GM12878 (cell line): ENCODE measurements at places on chromosomes 4 and X.

- H3K4me3 ChIP-seq = no peak overlapping the region
- no peak overlapping the region for H3K27ac ChIP-seq
- H3K4me1 ChIP-seq = no peaks in the 10 kb centered on the region
Observed at GRCh38 chr4:181569553-181569952, 673.6 kb upstream of the TENM3 start.

DNA sequence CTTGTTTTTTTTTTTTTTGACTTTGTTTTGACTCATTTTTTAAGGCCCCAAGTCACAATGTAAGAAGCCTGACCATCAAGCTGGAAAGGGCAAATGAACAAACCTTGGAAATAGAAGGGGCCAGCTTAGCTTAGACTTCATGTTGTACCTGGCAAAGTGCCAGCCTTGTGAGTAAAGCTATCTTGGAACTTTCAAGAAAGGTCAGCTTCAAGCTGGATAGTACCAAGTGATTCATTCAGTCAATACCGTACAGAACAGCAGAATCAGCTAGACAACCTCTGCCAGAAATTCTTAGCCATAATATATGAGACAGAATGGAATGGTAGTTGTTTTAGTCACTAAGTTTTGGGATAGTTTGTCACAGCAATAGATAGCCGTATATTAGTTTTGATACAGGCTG lies 1492.2 kb upstream of the TENM3 start:
- H3K4me3 ChIP-seq = no peak overlapping the region
- H3K36me3 ChIP-seq = no peaks in the 10 kb centered on the region
- no peak for DNase-seq
- no peak overlapping the region for H3K27ac ChIP-seq

DNA sequence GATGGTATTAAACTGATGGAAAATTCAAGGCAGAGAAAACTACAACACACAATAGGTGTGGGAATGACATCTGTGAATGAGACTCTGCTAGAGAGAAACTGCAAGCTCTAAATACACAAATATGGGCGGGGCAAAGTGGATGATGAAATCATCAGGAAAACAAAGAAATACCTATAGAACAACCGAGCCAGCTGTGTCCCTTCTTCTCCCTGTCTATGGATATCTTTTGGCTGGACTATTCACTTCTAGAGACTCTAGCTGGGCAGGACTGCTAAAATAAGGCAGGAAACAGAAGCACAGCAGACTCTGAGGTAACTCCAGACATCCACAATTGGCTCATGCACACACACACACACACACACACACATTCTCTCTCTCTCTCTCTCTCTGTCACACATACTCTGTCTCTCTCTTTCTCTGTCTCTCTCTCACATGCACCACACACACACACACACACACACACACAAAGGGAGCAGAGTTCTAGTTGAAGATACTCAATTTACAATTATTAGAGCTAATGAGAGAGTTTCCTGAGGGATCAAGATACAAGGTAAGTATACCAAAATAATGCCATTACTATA lies 27.2 kb upstream of the EDNRA start:
- H3K36me3 ChIP-seq = no peaks in the 10 kb centered on the region
- no peak for DNase-seq
- no peaks in the 10 kb centered on the region for H3K4me1 ChIP-seq
- no peak overlapping the region for H3K27ac ChIP-seq
- no peak overlapping the region for H3K4me3 ChIP-seq

- peaks cover 29% of the 10 kb centered on the region for H3K4me1 ChIP-seq
- no peaks in the 10 kb centered on the region for H3K36me3 ChIP-seq
- H3K27ac ChIP-seq = peak overlapping the region; percentile 35; the same call in 1 of the 2 replicates
Observed at GRCh38 chr4:108118505-108118904, 50.2 kb downstream of the LEF1 start.

- no peaks in the 10 kb centered on the region for H3K4me1 ChIP-seq
- no peaks in the 10 kb centered on the region for H3K27me3 ChIP-seq
- no peaks in the 10 kb centered on the region for H3K36me3 ChIP-seq
- H3K4me3 ChIP-seq = no peak overlapping the region
- DNase-seq = no peak
Observed at GRCh38 chrX:136210243-136210642, 41.0 kb downstream of the MAP7D3 start.

GRCh38 chr4:102027961-102028360 lies 237.4 kb downstream of the BANK1 start:
- H3K4me1 ChIP-seq = no peaks in the 10 kb centered on the region
- H3K36me3 ChIP-seq = no peaks in the 10 kb centered on the region
- no peak overlapping the region for H3K4me3 ChIP-seq

- no peak overlapping the region for H3K27ac ChIP-seq
- no peaks in the 10 kb centered on the region for H3K4me1 ChIP-seq
- H3K27me3 ChIP-seq = no peaks in the 10 kb centered on the region
Observed at GRCh38 chrX:31280580-31280979, 208.7 kb upstream of the FTHL17 start.

- no peaks in the 10 kb centered on the region for H3K27me3 ChIP-seq
- H3K36me3 ChIP-seq = no peaks in the 10 kb centered on the region
- DNase-seq = no peak
- H3K4me1 ChIP-seq = peaks cover 8% of the 10 kb centered on the region
- no peak overlapping the region for H3K27ac ChIP-seq
- no peak overlapping the region for H3K4me3 ChIP-seq
Observed at GRCh38 chrX:123756320-123756719, 23.5 kb upstream of the THOC2 start.

DNA sequence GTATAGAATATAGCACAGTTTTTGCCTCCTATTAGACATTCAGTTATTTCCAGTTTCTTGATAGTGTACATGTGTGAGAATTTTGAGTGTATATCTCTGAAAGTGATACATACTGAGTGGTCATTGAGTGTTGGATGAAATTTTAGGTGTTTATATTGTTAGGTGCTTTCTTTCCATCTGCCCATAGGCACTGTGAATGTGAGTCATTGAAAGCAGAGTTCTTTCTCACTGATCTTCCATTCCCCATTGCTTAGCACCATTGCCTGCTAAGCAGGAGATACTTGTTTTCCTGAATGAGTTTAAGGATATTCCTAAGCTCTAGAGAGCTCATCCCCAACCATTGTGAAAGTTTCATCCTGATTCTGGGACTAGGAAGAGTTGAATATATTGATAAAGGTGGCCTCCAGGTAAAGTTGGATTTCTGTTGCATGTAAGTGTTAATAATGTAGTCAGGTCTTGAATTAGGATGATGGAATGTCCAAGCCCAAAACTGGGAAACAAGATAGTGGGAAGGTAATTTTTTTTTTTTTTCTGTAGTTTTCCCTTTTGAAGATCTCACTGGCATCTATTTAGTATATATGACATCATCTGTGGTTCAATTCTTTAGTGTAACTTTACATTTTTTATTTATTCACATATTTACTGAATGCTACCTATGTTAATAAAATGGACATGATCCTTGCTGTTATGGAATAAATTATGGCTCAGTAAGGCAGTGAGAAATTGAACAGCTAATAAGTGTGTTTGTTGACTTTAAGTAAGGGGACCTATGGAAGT lies 22.1 kb downstream of the UBE2K start:
- H3K36me3 ChIP-seq = peaks cover 4% of the 10 kb centered on the region; the same call in 1 of the 2 replicates
- H3K27me3 ChIP-seq = no peaks in the 10 kb centered on the region
- H3K4me3 ChIP-seq = no peak overlapping the region
- no peak for DNase-seq
- H3K27ac ChIP-seq = peak overlapping the region; percentile 42

GRCh38 chr4:183256756-183257385 lies 63.2 kb downstream of the CLDN22 start:
- no peaks in the 10 kb centered on the region for H3K36me3 ChIP-seq
- H3K4me1 ChIP-seq = no peaks in the 10 kb centered on the region
- no peak overlapping the region for H3K27ac ChIP-seq

- DNase-seq = no peak
- no peaks in the 10 kb centered on the region for H3K4me1 ChIP-seq
- H3K27ac ChIP-seq = no peak overlapping the region
- no peak overlapping the region for H3K4me3 ChIP-seq
- H3K36me3 ChIP-seq = no peaks in the 10 kb centered on the region
Observed at GRCh38 chrX:34559325-34559724, 97.8 kb downstream of the TMEM47 start.

DNA sequence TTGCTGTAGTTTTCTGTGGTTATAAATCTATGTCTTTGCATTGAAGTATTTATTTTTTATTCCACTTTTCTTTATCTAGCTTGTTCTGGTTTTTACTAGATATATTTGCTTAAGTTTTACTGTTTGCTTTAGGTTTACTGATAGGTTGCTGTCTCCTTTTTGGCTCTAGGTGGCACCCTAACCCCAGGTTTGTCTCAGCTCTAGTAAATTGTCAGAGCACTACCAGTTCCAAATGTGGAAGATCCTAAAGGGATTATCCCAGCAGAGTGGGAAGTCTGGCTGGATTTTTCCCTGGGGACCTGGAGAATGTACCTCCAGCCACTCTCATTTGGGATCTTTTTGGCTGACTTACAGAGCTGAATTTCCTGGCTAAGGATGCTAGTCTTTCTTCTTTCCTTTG lies 106.1 kb downstream of the PBDC1 start:
- H3K36me3 ChIP-seq = no peaks in the 10 kb centered on the region
- H3K4me1 ChIP-seq = no peaks in the 10 kb centered on the region
- no peak overlapping the region for H3K4me3 ChIP-seq
- H3K27ac ChIP-seq = no peak overlapping the region

- H3K27me3 ChIP-seq = no peaks in the 10 kb centered on the region
- no peak overlapping the region for H3K4me3 ChIP-seq
Observed at GRCh38 chr4:104726002-104726401, 231.3 kb upstream of the CXXC4 start.

DNA sequence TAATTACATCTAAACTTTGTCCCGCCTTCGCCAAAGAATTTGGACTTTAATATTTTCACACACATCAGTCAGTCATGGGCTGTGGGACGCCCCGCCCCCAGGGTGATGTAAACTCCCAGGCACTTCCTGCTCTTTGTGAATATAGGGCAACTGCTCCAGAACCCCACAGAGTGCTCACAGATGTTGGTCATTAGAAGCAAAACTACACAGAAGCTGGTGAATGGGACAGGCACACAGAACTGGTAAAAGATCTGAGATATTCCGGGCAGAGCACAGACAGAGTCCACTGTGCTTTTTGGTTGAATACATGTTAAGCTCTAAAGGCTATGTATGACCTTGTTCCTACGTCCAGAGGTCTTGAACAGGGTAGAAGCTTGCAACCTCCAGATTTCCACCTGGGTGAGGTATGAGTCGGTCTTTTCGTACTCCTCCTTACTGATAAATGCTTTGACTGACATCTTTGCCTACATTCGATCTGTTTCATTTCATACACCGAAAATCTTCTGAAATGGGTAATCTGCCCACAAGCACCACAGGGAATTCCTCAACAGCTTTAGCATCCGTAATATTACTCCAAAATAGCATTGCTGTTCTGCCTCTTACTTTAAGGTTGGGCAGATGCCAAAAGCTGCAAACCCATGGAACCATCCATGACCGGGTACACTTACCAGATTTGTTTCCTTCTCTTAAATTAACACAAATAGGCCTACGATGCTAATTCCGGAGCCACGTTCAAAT lies 144.6 kb downstream of the AMELX start:
- no peaks in the 10 kb centered on the region for H3K4me1 ChIP-seq
- H3K36me3 ChIP-seq = no peaks in the 10 kb centered on the region
- no peak overlapping the region for H3K27ac ChIP-seq
- DNase-seq = no peak

DNA sequence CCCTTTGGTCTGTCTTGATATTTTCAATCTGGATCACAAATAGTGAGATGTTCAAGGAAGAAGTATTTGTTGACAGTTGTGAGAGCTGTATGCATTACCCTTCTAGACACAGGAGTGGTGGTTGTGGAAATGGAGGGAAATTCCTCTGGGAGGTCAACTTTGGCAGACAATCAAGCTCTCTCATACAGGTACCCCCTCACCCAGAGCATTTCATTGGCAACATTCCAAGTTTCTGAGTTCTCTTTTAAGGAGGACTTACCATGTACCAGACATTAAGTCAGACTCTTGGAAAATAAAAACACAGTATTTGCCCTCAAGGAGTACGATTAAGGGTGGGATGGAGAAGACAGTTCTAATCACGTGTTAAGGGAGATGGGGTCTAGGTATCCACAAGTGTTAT lies 45.3 kb downstream of the KLHL15 start:
- H3K4me1 ChIP-seq = no peaks in the 10 kb centered on the region
- H3K36me3 ChIP-seq = no peaks in the 10 kb centered on the region
- no peak overlapping the region for H3K27ac ChIP-seq
- H3K27me3 ChIP-seq = no peaks in the 10 kb centered on the region

DNA sequence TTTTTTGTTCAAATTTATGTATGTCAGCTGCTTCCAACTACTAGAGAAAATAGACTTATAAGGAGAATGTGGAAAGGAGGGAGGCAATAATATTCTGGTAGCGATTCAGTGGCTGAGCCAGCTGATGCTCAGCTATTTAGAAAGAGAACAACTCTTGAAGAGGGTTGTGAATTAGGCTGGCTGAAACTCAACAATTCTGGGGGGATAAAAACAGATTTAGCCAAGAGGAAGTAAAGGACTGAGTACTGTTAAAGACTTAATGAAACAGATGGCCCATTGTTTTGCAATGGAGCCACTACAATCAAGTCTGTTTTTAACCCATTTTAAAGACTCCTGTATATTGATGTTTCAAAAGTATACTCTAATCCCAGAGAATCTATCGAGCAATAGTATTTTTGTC lies 1058.9 kb downstream of the C4orf33 start:
- no peaks in the 10 kb centered on the region for H3K4me1 ChIP-seq
- H3K27me3 ChIP-seq = no peaks in the 10 kb centered on the region
- no peak for DNase-seq
- H3K4me3 ChIP-seq = no peak overlapping the region
- no peak overlapping the region for H3K27ac ChIP-seq

GRCh38 chr4:78424461-78424860 lies 127.1 kb upstream of the ANXA3 start:
- H3K4me3 ChIP-seq = no peak overlapping the region
- H3K27ac ChIP-seq = no peak overlapping the region
- no peaks in the 10 kb centered on the region; the same call in 1 of the 2 replicates for H3K27me3 ChIP-seq
- H3K4me1 ChIP-seq = no peaks in the 10 kb centered on the region

DNA sequence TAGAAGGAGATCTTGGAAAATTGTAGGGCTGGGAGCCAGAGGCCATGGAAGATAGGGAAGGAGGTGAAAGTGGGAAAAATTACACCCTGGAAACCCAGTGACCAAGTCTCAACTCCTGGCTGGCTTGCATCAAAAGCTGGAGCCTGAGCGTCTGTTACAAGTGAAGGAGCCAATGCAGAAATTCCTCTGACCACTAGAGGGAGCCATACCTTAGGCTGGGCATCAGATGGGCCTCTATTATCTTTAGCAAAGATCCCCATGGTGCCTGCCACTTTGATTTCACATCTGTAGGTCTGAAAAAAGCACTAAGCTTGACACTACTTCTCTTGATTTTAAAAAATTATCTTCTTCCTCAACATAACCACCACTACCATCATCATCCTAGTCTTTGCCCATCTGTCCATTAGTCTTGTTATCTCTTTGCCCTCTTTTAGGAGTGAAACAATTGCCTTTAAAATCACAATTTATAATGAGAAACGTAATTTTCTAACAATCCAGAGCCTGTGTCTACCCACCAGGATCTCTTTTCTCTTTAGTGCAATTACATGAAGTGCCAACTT lies 62.9 kb downstream of the ANAPC4 start:
- DNase-seq = peak; percentile 11
- no peaks in the 10 kb centered on the region for H3K27me3 ChIP-seq
- no peak overlapping the region for H3K27ac ChIP-seq
- no peak overlapping the region for H3K4me3 ChIP-seq

DNA sequence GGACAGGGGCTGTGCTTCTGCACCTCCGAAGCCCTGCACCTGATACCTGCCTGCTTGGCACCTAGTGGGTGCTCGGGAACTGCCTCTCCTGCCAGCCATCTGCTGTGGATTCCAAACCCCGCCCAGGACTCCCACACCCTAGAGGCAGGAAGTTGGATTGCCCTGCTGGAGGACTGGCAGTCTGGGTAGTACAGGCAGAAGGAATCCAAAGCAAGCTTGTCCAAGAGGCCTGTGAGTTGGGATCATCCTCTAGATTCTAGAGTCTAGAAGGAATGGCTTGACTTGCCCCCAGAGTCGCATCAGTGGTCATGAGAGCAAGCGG lies 64.6 kb upstream of the MTM1 start:
- H3K27me3 ChIP-seq = peaks cover 4% of the 10 kb centered on the region
- H3K36me3 ChIP-seq = no peaks in the 10 kb centered on the region
- no peak overlapping the region for H3K27ac ChIP-seq
- DNase-seq = no peak
